ENCODE measurements at places on chromosomes 12 and 14. TPM values are rescaled to one million over a fixed set of nuclear protein-coding genes. Genes with fewer than 3 reads are reported as not detected.

The CCDC177 gene
- total RNA-seq = not detected

- DNase-seq = no peak
These were observed 130.9 kb downstream of the NDUFA12 start for GRCh38 chr12:94872671-94872970.

GRCh38 chr14:69716478-69717187, 50.3 kb upstream of the SRSF5 start:
- peak; percentile 45 for DNase-seq

The ZNF384 gene
- total RNA-seq = 61.8 TPM

The AGAP2 gene
- 23.8 TPM for total RNA-seq

DNA sequence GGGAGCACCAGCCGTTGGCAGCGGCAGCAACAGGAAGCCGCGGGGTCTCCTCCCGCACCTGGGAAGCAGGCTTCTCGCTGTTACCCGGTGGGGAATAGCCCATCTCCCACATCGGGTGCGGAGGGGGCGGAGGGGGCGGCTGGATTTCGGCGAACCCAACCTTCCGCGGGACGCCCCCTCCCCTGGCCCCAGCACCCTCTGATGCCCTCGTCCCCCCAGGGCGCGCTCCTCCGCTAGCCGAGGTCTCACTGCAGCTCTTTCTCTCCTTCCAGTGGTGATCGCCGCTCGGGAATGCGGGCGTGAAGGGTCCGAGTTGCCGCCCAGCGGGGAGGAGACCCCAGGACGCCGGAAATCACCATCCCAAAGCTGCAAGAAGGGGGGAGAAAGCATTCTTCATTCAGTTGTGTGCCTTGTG, 303 bp downstream of the SAMD4A start:
- no peak for DNase-seq

DNA sequence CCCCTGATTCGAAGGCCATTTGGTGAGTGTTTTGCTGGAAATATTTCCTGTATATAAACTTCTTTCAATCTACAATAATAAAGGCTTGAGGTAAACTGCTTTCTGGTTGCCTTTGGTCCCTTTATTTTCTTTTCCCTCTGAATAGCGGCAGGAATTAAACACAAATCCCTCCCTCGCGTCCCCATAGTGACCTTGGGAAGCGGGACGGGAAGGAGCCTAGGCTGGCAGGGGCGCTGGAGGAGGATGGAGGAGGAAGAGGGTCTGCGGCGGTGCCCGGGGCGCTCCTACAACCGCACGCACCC, 2.0 kb downstream of the DIO3 start:
- DNase-seq = no peak

- no peak for DNase-seq
These were observed 72.3 kb downstream of the FRMD6 start for GRCh38 chr14:51723990-51724389.

DNA sequence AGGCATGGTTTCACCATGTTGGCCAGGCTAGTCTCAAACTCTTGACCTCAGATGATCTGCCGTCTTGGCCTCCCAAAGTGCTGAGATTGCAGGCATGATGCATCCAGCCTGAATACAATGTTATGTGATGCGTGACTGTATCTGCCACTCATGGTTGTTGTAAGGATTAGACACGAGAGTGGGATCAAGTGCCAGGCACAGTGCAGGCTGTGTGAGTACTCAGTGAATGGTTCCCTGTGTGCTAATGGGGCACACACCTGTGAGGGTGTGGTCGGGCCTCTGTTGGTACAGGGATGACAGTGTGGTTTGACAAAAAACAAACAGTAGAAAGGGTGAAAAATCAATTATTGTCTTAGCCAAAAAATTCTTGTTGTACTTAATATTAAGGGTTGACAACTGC, 61.8 kb downstream of the TECPR2 start:
- no peak for DNase-seq

DNA sequence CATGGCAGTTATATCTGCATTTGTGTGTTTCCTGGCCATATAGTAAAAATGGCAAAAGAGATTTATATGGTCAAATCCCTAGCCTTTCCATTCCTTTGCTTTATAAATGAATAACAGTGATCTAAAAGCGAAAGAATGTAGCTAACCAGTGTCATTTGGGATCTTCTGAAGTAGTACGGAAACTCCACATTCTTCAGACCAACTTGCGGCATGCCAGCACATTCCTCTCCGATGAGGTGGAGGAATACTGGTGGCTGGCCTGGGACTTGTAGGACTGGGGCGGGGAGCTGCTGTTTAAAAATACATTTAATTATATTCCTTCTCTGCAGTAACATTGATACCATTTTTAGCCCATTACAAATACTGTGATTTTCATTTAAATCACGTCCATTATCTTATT, 85.3 kb downstream of the SAMD4A start:
- DNase-seq = no peak

DNA sequence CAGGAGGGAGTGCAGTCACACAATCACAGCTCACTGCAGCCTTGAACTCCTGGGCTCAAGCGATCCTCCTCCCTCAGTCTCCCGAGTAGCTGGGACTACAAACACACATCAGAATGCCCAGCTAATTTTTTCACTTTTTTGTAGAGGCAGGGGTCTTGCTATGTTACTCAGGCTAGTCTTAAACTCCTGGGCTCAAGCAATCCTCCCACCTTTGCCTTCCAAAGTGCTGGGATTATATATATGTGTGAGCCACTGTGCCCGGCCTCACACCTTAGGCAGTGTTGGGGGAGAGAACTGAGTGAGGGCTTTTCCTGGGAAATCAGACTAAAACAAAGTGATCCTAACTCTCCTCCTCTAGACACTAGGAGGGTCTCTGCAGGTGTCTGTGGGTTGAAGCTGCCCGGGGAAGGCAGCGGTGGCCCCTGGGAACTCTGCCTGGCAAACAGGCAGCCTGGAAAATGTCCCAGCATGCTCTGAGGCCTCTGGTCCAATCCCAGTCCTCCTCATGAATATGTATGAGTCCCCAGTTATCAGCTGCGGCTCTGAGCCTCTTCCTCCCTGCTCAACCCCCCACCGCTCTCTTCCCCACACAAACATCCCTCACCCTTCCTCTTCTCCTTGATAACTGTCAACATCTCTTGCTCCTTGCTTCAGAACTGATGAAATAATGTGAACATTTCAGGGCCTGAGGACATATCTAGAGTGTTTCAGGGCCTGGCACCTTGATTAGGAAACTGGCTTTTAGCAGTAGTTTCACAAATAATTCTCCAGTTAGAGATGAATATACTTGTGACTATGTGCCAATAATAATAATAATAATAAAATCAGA, 7.9 kb upstream of the NAA25 start:
- DNase-seq = no peak

DNA sequence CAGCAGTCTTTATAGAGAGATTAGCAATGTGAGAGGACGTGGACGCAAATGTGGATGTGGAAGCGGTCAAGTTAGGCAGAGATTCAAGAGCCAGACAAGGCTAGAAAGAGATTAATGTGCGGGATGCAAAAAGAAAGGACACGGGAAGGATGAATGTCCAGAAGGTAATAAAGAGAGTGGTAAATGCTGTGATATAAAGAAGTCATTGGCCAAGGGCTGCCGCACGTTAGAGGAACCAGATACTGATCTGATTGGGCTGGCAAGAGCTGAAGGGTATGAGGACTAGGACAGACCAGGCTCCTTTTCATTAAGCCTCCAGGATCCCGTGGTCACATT, 59.5 kb downstream of the DHRS2 start:
- DNase-seq = no peak

DNA sequence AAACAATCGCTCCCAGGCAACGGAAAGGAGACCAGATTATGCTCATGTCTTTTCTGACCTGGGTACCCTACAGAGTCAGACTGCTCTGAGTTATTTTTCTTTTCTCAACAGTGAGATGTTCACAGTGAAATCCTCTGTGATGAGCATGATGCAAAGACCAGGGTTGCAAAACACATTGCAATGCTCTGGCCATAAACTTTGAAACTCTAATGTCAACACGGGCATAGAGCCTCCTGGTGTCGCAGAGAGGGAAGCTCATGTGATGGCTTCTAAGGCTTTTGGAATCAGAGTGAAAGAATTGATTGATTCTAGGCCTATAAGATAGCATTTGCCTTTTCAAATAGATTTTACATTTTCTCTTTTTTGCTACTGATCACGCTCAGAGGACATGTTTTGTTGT, 193.4 kb downstream of the RASSF9 start:
- DNase-seq = no peak

DNA sequence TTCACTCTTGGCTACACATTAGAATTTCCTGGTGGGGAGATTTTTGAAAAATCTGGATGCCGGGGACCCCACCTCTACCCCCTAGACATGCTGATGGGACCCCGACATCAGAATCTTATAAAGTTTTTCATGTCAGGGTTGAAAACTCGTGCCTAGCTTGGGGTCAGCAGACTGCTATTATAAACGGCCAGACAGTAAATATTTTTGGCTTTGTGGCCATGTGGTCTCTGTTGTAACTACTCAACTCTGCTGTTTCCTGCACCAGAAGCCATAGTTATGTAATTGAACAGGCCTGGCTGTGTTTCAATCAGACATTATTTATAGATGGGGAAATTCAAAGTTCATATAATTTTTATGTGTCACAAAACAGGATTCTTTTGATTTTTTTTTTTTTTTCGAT, 41.6 kb downstream of the ACACB start:
- no peak for DNase-seq
